NCI-H1436 (cell line): ENCODE measurements at places on chromosomes 7 and 10.
A peak's percentile ranks its signal among the peaks of the same experiment; 100 is the strongest.

DNA sequence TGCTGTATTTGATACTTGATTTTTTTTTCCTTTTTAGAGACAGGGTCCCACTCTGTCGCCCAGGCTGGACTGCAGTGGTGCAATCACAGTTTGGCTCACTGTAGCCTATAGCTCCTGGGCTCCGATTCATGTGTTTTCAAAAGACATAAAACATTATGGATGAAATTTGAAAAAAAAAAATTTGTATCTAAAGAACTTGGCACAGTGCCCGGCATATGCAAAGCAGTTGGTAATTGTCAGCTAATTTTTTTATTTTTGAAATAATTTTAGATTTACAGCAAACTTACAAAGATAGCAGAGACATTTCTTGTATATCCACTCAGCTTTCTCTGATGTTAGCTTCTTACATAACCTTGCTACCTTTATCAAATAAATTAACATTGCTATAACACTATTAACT, 20.3 kb upstream of the SAMD8 start:
- DNase-seq, result no peak

- DNase-seq, result no peak
Measured at GRCh38 chr7:16719699-16720098, 33.9 kb upstream of the TSPAN13 start.

DNA sequence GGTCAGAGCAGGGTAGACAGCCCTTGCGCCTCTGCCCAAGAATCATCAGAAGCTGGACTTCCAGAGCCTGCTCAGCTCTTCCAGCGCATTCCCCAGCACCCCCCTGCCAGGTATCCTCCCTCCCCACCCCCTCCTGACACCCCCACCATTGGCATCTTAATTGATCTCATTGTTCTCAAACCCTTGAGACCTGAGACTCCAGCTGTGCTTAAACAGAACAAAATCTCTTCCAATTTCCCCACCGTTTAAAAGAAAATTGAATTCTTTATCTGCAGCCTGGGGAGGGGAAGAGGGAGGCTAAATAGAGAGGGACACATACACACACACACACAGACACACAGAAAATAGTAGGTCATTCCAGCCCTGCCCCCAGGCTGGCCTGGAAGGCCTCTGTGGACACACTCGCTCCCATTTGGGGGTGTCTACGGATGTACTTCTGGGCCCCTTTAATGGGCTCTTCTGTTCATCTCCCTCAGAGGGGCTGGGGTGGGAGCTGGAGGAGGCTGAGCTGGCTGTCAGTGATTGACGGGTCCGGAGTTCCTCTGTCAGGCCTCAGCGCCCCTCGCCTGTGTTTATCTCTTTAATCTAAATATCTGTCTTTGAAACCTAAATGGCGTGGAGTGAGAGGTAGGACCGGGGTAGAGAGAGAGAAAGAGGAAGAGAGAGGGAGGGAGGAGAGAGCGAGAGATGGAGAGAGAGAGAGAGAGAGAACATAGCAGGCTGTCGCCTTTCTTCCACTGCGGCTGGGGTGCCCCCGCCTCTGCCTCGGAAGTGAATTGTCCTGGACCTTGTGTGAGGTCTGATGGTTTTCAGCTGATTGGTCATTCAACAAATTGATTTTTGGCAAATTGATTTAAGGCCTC, 61.7 kb downstream of the C10orf105 start:
- DNase-seq, result no peak

DNA sequence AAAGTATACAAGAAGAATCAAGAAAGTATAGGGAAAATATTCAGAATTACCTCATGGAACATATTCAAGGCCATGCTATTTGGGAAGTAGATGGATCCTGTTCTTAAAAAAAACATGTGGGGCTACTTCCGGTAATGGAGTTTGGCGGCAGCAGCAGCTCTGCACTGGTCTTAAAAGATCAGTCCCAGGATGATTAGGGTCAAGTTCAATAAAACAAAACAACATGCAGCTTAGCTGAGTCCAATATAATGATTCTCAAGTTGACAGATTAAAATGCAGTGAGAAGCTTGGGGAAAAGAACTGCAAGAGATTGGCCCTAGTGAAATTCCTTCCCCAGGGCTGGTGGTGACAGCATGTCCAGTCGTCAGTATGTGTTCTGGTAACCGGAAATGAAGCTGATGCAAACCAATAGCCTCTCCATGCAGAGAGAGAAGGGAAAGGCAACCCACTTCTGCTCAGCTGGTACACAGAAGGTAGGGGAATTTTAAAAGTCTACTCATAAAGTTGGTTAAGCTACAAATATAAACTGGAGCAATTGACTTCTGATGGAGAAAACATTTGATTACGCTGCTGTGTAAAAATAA, 305.1 kb upstream of the IMMP2L start:
- DNase-seq, result no peak

- DNase-seq, result no peak
Measured at GRCh38 chr10:391305-391704, 256.1 kb downstream of the ZMYND11 start.

DNA sequence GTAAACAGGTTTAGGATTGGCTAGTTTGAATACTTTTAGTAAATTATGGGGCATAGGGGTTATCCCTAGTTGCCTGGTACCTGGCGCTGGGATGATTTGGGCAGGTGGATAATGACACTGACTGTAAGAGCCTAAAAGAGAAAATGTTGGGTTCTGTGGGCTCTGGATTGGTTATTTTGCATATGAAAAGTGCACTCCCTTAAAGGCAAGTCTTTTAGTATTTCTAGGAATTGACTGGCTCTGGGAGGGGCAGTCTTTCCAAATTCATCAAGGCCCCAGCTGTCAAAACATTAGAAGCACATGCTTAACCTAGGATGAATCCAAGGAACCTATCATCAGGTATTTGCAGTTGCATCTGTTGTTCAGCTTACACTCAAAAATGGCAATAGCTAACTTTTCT, 454.6 kb upstream of the SORCS1 start:
- DNase-seq, result no peak

- DNase-seq, result no peak
Measured at GRCh38 chr10:70459774-70460490, 18.5 kb upstream of the NODAL start.

DNA sequence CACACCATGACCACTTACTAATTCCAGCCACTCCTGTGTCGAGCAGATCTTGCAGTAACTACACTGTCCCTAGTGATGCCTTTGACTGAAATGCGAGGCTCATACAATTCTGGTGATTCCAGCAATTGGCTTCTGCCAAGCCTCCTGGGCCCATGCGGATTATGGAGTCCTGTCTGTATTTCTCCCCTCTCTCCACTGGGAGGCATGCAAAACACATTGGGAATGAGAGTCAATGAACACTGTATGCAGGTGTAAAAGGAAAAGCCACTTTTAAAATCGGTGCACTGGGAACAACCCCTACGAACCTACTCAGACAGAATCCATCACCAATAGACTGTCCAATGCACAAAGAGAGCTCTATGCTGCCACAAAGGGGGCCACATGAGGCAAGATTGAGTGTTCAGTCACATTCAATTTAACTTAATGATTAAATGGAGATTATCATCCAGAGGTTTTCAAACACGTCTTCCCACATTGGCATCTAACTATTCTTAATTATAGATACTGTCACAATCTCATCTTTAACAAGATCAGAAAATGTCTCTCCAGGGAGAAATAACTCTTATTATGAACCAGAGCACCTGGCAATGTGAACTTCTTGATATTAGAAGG, 550.6 kb downstream of the GLRX3 start:
- DNase-seq, result peak; percentile 25

GRCh38 chr10:79283616-79284015, 63.7 kb upstream of the PPIF start:
- DNase-seq, result no peak

- DNase-seq, result no peak
Measured at GRCh38 chr10:9228771-9229170, 1174.3 kb downstream of the GATA3 start.

GRCh38 chr7:28172958-28173357, 7.6 kb downstream of the JAZF1 start:
- no peak for DNase-seq

DNA sequence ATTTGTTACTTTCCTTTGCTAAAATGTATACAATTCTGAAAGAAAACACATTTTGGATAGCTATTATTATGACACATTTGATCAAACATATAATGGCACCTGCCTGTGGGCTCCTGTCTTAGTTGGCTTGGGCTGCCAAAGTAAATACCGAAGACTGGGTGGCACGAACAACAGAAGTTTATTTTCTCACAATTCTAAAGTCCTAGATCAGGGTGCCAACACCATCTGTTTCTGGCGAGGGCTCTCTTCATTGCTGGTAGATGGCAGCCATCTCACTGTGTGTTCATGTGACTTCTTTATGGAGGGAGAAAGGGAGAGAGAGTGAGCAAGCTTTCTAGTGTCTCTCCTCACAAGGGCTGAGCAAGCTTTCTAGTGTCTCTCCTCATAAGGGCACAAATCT, 195.8 kb upstream of the FAM3C start:
- no peak for DNase-seq

DNA sequence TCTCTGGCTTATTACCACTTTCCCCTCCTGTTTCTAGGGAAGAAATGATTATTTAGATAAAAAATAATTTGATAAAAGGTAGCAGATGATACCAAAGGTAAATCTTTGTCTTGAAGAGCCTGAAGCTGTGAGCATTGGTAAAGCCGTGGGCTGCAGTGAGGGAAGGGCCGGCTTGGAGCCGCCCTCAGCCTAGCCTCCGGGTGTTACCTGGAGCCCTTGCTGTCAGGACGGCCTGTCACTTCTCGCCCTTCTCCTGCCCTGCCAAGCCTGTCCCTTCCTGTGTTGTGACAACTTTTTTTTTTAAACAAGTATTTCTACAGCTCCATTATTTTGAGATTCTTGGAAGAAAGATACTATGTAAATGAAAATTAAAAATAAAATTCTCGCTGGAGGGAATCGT, 7.0 kb downstream of the CUX1 start:
- no peak for DNase-seq

DNA sequence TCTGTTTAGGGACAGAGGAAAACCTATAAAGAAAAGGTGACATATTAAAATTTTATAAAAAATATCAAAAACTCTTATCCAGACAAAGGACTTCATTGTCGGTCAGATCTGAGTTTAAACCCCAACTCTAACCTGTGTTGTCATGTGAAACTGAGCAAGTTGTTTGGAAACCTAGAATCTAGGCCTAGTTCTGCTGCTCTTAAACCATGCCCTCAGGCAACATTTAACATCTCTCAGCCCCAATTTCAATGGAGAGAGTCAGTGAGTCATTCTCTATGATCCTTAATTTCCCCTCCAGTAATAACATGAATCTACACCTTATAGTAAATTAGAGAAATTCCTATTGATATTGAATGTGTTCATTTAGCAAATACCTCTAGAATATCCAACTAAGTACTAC, 192.3 kb downstream of the IMMP2L start:
- DNase-seq, result no peak

DNA sequence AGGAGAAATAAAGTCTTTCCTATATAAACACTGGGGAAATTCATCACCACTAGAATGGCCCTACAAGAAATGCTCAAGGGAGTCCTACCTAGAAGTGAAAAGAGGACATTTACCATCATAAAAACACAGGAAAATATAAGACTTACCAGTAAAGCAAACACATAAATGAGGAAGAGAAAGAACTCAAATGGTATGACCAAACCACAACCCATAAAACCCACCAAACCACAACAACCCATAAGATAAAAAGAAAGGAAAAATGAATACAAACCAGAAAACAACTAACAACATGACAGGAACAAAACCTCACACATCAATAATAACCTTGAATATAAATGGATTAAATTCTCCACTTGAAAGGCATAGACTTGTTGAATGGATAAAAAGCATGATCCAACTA, 71.9 kb upstream of the DIP2C start:
- DNase-seq, result no peak

- DNase-seq, result no peak
Measured at GRCh38 chr10:26714415-26715136, 17.1 kb downstream of the PDSS1 start.
